ENCODE measurements at places on chromosomes 4 and X.

DNA sequence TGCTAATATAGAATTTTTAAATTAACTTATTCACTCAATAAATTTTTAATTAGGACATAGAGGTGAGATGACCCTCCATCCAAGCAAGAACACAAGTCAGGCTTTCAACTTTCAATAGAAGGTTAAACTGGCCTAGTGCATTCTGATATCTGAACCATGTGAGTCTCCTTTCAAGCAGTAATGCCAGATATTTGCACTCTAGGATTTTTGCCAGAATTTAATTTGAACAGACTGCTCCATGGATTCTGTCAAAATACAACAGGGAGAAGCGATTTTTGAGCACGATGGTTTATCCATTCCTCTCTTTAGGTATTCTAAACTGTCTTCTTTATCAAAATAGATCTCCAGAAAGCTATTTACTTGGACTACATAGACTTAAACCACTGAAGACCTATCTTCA is 72.0 kb upstream of the DCLK2 start:
- no peak for DNase-seq

- DNase-seq: no peak
These were observed 1329.2 kb upstream of the PCDH7 start for GRCh38 chr4:29390921-29391320.

GRCh38 chr4:13059019-13059418 is 425.1 kb downstream of the RAB28 start:
- no peak for DNase-seq

GRCh38 chrX:108022491-108023089 is 22.3 kb upstream of the VSIG1 start:
- DNase-seq: peak; percentile 42

- no peak for DNase-seq
These were observed 13.3 kb downstream of the NKX3-2 start for GRCh38 chr4:13530823-13531624.

DNA sequence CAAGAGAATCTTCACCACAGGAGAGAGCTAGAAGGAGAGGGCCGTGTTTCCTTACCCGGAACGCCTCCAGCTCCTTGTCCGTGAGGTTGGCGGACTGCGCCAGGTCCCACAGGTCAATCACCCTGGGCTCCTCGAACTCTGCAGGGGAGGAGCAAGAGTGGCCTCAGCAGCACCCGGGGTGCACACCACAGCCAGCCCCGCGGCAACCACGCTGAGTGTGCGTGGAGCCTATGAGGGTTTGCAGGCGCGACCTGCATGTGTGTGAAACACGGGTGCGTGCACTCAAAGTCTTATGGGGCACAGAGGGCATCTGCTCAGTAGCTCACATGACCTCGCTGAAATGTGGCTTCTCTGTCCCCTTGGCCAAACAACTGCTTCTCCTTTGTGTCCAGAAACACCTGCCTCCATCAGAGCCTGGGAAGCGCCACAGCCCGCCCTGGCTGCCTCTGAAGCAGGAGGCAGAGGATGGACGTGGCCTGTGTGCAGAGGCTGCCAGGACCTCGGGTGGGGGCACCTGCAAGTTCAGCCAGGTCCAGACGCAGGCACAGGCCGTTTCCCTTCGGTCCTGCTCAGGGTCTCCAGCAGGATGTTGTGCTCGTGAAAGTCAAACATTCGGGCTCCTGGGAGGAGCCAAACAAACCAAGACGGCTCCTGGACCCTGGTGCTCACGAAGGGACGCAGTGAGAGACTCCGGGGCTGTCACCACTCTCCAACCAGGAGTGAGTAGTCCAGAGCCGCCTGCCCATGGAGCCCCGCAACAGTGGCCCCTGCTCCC is 16.0 kb downstream of the LRPAP1 start:
- DNase-seq: no peak

- DNase-seq: no peak
These were observed 54.9 kb downstream of the STX18 start for GRCh38 chr4:4486969-4487368.

DNA sequence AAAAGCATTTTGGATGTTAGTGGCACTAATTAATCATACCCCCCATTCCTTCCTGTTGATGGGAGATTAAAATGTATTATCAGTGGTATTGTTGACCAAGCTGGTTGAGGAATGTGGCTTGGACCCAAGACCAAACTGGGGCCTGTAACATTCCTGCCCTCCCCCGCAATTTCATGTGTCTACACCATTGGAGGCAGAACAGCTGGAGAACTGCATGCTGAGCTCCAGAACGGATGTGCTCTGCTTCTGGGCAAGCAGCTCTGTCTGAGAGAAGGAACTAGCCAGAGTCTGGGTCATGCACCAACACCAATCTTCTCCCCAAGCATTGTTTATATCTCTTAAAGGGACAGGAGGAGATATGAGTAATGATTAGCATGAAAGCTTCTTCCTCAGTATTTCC is 185.5 kb downstream of the CEP135 start:
- peak; percentile 84 for DNase-seq

DNA sequence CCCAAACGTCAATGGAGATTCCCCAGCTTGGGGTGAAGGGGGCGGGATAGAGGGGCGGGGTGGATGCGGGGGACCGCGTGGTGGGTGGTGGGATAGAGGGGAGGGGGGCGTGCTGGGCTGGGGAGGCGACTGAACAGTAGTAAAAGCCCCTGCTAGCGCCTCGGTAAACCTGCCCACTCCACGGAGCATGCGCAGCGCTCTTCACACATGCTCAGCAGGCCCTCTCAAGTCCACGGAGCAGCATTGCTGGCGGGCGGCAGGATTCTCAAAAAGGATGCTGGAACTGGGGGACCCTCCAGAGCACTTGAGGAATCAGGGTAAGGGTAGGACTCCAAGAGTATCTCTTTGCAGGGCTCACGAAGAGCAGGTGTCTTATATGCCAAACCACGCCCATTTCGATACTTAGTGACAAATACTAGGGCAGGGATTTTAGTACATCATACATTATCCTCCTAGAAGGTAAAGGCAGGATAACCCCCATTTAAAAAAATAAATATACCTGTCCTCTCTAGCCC is 378 bp upstream of the RPS6KA6 start:
- DNase-seq: peak; percentile 44

DNA sequence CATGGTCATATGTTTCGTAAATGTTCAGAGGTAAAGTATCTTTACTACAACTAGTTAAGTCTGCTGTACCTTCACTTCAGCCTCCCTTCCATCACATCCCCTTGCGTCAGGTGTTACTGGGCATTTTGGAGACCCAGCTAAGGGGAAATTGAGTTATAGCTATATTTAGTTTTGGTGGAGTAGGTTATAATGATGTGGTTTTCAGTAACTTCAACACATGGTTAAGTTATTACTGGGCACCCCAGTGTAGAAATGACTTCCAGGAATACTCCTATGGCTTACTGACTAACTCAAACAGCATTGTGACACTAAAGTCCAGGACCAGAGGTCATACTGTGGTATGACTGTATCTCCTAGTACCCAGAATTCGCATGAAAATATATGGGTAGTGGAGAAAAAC is 23.4 kb upstream of the ACSL1 start:
- DNase-seq: no peak

DNA sequence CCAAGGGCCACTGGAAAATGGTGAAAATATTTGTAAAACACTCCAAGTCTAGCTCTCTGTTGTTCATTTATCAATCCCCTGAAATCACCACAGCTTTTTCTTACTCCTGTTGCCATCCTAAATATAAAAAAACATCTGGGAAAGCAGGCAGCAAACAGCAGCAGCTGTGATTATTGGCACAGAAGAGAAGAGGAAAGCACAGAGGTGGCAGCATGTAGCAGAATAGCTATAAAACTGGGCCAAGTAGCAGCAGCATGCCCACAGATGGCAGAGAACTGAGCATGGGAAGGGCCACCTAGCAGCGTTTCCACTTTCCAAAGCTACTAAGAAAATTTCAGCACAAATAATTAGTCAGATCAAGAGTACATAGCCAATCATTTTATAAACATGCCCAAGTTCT is 307.2 kb downstream of the SLC7A11 start:
- DNase-seq: no peak

- DNase-seq: no peak
These were observed 405.5 kb upstream of the ACTRT1 start for GRCh38 chrX:128457674-128458073.

- no peak for DNase-seq
These were observed 41.7 kb downstream of the VSIG4 start for GRCh38 chrX:65997978-65998717.

GRCh38 chr4:118985170-118986000 is 96.7 kb downstream of the SYNPO2 start:
- no peak for DNase-seq

DNA sequence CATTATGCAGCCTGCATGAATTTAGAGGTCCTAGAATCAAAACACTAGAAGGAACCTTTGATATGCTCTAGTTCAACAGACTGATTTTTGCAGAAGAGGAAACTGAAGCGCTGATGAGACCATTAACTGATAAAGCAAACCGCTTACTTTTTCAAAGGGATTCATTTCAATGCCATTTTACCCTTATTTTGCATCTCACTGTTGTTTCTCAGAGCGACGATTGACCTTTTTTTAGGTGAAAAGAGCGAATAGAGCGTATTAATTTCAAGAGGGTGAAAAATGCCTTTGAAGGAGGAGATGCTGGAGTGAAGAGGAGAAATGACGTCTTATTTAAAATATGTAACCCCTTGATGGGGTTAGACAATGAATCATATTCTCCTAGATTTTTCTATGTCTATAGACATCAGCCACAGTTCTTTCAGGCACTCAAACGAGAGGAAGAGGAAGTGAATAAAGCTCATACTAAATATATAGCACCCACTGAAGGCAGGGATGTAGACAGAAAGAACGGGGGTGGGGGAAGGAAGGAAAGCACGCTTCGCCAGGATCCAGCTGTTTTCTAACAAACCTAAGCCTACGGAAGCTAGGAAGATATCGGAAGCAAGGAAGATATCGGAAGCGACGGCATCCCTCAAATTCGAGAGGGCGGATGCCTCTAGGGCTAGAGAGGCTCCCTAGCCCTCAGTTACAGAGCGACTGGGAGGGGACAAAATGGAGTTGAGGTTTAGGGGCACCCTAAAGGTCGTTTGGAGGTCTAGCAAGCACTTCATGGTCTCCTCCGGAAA is 848 bp downstream of the ACSL4 start:
- peak; percentile 82 for DNase-seq

GRCh38 chr4:65023883-65024670 is 614.8 kb upstream of the TECRL start:
- DNase-seq: no peak

- no peak for DNase-seq
These were observed at the start of gene P2RY10 for GRCh38 chrX:78945186-78945912. TSS of gene P2RY10 (plus strand) at chrX:78945391. CDS start at chrX:78960521, 15,130 bp downstream.

DNA sequence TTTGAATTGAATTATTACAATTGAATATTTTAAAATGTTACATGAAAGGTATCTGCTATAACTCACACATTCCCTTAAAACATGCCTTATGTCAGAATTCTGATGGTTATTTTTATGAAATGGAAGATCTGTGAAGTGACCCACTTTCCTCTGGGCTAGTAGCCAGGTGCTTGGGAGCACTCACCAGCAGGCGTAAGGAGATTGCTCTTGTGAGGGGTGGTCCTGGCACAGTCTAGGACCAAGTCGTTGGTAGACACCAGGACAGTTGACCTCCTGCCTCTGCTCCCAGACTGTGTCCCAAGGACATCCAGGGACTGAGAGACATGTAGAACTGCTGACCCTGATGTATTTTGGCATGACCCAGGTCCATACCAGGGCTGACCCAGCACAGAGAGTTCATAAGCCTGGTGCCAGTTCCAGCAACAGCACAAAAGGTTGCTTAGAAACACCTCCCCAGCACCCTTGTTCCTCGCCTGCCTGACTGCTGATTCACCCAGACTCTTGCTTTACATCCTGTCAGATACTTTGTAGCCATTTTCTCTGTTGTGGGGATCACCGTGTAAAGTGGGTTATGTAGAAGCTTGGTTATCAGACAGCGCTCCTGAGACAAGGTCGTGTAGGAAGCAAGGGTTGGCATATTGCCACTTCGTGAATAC is 48.5 kb downstream of the NELFA start:
- DNase-seq: no peak

GRCh38 chr4:146545102-146545501 is 23.4 kb upstream of the SLC10A7 start:
- peak; percentile 35 for DNase-seq

DNA sequence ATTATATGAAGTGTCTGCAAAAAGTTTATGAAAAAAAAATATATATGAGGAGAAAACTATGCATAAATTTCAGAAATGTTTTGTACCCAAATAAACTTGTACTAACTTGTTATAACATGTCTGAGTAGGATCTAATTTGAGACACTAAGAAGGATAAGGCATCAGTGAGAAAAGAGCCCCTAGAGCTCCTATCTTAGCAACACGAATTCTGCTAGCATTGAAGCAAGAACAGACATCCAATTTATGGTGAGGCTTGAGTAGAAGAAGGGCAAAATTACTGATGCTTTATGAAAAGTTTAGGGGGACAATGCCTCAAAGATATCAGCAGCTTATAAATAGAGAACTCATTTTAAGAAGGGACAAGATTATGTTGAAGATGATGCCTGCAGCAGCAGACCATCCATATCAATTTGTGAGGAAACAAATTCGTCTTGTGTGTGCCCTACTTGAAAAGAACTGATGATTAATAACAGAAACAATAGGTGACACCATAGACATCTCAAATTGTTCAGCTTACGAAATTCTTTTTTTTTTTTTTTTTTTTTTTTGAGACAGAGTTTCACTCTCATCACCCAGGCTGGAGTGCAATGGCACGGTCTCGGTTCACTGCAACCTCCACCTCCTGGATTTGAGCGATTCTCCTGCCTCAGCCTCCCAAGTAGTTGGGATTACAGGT is 35.7 kb upstream of the ADAM29 start:
- no peak for DNase-seq

GRCh38 chr4:53764761-53765490 is 173.6 kb upstream of the LNX1 start:
- DNase-seq: no peak

GRCh38 chrX:64394874-64395567 is at the start of gene MTMR8:
TSS of gene MTMR8 (minus strand) at chrX:64395452. CDS start at chrX:64395363, 89 bp downstream.
- DNase-seq: no peak

DNA sequence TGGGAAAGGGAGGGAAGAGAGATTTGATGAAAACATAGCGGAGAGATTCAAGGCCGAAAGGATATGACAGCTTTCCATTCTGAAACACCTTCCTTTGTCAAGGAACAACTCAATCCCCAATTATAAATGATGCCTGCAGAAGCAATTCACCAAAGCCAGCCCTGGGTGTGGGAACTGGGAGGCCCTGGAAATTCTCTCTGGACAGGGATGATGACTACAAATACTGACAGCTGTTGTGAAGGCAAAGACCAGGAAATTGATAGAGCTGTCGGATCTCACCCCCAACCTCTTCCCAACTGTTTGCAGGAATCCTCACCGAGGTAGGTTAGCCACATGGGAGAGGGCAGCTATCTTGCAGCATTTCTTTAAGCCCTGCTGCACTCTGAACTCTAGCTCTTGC is 54.3 kb downstream of the CCDC149 start:
- DNase-seq: no peak

GRCh38 chr4:27692868-27693634 is 832.4 kb downstream of the STIM2 start:
- DNase-seq: no peak

DNA sequence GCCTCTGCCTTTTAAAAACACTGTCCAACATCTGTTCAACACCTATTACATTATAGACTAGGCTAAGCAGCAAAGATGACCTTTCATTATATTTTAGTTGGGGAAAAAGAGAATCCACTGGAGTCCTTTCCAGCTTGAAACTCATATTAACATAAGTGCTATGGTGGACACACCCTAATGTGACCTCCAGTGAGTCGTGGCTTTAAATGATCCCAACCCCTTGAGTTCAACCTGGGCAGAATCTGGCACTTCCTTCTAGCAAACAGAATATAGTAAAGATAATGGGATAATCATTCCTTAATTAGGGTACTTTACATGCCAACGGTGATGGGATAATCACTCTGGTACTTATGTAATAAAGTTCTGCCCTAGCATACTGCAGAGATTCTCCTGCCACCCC is 162.6 kb downstream of the MAB21L2 start:
- DNase-seq: no peak
